ENCODE measurements at places on chromosomes 5 and 9.

- DNase-seq: peak; percentile 83
Observed at GRCh38 chr9:76215066-76215465, 179.2 kb downstream of the RFK start.

GRCh38 chr9:124857533-124858162, 4.1 kb downstream of the RPL35 start:
- DNase-seq: no peak

DNA sequence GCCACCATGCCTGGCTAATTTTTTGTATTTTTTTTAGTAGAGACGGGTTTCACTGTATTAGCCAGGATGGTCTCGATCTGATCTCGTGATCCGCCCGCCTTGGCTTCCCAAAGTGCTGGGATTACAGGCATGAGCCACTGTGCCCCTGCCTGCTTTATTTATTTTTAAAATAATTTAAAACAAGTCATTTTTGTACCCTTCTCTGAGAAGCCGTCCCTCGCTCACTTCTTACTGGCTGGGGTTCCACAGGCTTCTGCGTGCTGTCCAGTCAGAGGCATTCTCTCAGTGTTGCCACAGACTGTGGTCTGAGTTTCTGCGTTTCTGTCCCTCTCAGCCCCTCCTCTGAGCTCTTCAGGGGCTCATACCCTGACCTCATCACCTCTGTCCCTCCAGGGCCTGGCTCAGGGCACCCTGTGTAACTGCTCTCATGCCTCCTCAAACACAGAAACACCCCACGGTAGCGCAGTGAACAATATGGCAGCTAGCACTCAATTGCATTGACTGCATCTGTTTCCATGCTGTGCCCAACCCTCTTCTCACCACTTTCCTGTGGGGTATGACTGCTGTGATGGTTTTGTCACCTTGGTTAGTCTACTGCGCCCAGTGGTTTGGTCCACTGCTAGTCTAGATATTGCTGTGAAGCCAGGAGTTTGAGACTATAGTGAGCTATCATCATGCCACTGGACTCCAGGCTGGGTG, 44.3 kb upstream of the SH3PXD2B start:
- DNase-seq: no peak

DNA sequence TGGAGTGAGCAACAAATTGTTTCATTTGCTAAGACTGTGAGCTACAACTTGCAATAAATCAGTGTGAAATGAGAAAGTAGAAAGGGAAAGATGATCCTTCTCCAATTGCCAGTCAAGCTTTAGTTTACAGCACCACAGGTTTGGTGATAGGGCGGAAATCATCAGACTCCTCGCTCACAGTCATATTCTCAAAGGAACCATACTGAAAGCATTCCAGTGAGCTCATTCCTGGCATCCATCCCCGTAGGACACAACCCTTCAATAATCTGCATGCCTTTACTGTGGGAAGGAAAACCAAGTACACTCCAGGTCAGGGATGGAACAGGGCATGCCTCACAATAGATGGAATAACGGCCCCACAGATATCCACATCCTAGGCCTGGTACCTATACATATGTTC, 80.7 kb downstream of the FSTL4 start:
- peak; percentile 53 for DNase-seq

DNA sequence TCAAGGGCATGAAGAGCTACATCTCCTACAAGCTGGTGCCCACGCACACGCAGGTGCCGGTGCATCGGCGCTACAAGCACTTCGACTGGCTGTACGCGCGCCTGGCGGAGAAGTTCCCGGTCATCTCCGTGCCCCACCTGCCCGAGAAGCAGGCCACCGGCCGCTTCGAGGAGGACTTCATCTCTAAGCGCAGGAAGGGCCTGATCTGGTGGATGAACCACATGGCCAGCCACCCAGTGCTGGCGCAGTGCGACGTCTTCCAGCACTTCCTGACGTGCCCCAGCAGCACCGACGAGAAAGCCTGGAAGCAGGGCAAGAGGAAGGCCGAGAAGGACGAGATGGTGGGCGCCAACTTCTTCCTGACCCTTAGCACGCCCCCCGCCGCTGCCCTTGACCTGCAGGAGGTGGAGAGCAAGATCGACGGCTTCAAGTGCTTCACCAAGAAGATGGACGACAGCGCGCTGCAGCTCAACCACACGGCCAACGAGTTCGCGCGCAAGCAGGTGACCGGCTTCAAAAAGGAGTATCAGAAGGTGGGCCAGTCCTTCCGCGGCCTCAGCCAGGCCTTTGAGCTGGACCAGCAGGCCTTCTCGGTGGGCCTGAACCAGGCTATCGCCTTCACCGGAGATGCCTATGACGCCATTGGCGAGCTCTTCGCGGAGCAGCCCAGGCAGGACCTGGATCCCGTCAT, 1.4 kb downstream of the SNX18 start:
- DNase-seq: no peak

DNA sequence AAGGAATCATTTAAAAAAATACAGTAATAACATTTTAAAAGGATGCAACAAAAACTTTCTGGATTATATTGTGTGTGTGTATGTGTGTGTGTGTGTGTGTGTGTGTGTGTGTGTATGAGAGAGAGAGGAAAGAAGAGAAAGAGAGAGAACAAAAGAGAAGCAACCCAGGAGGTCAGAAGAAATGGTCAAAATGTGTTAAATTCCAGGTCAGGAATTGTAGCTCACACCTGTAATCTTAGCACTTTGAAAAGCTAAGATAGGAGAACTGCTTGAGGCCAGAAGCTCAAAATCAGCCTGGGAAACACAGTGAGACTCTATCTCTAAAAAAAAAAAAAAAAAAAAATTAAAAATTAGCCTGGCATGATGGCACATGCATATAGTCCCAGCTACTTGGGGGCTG, 311.8 kb upstream of the CDH12 start:
- DNase-seq: no peak

DNA sequence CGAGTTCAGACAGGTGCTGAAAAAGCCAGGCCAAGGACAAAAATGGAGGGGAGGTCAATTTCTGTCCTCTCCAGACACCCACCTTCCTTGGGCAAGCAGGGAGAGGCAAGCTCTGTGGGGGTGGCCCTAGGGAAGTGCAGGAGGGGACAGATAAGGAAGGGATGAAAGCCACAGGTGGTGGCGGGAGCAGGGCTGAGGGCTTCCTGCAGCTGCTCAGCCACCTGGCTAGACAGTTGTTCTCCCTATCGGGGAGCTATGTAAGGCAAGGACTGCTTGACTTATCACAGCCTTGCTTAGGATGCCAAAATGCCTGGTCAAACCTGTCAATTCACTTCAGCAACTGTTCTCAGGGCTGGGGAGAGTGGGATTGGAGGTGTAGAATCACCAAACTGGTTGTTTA, 266.1 kb downstream of the ZSWIM6 start:
- no peak for DNase-seq

DNA sequence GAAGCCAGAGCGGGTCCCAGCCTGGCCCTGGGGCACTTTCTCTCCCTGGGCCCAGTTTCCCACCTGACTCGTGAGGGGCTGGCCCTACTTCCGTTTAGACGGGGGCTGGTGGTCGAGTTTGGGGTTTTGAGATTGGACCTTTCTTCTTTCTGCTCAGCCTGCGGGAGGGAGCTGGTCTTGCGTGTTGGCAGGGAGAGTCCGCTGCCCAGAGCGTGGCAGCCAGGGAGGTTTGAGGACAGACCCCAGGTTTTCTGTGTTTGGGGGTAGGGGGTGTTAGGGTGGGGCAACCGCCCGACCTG, 6.0 kb upstream of the PITX1 start:
- DNase-seq: no peak

GRCh38 chr5:142922223-142922952, 152.2 kb downstream of the ARHGAP26 start:
- DNase-seq: peak; percentile 52

DNA sequence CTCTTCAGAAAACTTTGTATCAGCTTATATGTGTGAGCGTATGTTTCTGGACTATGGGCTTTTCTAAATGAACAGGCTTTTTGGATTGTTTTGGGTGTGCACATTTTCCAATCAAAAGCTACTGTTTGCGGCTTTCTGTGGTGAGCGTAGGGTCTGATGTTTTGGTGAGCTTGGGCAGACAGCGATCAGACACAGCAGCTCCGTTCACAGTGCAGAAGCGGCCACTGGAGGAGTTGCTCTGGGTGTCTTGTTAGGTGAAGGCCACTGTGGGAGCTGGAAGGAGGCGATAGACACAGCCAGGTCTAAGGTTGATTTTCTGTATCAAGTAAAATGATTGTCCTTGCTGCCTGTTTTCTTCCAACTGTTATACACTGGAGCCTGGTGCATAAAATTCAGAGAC, 11.1 kb downstream of the PRRC2B start:
- DNase-seq: no peak

DNA sequence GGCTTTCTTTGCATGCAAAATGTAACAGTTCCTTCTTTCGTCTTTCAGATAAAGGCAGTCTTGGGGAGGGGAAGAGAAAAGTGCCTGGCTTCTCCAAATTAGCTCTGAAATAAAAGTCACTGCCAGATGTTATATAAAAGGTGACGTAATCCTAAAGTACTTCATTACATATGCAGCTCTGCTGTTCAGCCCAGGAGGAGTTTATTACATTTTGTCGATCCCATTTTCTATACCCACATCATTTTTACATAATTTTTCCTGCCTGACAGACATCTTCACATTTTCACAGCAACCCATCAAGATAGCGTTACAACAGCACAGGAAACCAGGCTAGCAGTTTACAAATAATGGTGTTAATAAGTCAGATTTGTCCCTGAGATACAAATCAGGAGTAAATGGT, 86.7 kb upstream of the SLC30A5 start:
- peak; percentile 28 for DNase-seq

- DNase-seq: peak; percentile 43
Observed at GRCh38 chr5:80937584-80938356, 22.4 kb upstream of the RASGRF2 start.

DNA sequence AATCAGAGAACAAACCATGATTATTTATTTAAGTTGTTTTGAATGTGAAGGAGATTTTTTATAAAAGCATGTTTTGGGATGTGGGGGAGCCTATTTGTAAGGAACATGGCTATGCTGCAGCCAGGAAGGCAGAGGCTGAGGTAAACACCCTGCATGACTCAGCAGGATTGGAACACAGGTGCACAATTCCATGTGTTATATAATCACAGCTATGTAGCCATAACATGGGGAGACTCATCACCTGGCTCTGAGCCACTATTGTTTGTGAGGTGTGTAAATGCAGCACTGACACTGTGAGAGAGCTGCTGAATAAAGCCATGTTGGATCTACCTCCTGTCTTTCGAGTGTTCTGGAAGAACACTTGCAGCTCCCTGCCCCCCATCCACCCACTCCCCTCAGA, 1009.8 kb downstream of the DNAH5 start:
- no peak for DNase-seq

DNA sequence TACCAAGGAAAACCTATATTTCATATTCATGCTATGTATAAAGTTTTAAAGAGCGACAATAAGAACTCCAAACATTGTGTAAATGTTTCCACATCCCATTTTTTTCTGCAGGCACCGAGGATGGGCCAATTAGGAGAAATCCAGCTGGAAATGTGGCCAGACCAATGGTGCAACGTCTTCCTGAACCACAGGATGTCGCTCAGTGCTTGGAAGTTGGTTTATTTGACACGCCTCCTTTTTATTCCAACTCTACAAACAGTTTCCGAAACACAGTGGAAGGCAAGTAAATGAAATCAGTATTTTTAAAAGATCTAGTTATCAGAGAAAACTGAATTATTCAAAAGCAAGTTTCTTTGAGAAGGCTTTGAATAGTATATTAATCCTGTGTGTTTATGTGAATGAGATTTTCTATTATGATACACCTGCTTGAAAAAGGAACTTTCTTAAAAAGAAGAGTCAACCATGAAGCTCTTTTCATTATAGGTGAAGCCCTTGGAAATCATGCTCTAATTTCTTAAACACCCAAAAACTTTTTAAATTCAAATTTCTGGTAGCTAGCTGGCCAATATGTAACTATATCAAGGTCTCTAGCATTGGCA, 9.1 kb downstream of the TYRP1 start:
- DNase-seq: peak; percentile 69

GRCh38 chr5:159442206-159442850, 112.0 kb upstream of the IL12B start:
- DNase-seq: no peak

GRCh38 chr5:128338649-128339048, 199.4 kb downstream of the FBN2 start:
- DNase-seq: no peak

DNA sequence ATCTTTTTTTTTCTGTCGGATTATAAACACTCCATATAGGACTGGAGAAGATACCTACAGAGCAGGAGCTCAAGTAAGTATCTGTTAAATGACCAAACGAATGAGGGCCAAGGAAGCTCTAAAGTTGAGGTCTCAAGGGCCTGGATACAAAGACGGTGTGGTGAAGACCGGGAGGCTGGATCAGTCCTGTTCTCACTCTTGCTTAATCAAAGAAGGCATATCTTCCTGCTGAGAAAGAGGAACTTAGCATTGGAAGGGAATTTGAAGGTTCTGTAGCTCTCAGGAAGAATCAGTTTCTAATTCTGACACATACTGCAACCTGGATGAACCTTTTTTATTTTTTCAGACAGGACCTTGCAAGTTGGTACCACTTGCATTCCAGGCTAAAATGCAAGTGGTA, 28.3 kb upstream of the PAX5 start:
- DNase-seq: no peak

DNA sequence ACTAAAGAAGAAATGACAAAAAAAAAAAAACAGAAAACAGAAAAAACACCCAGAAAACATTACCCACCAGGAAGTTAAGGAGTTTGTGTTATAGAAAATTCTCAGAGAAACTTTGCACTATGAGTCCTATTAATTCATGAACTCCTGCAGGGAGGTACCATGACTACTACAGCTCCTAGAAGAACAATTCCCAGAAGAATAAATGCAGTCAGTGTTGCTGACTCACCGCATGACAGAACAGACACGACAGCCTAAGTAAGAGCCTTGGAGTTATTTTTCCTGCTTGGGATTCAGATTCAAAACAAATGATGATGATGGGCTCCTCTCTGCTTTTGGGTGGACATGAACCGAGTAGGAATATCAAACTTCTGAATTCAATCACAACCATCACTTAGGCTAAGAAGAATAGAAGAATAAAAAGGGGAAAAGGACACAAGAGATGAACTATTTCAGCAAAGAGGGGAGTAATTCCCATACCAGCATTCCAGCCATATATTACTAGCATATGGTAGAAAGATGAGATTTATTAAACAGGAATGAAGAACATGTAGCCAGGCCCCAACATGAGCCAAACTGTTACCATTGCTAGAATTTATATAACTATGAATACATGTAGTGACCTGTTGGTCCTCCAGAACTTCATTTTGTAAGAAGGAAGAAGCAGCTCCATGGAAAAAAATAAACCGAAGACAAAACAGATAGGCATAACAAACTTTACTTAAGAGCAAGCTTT, 209.6 kb upstream of the PDE4D start:
- peak; percentile 88 for DNase-seq

DNA sequence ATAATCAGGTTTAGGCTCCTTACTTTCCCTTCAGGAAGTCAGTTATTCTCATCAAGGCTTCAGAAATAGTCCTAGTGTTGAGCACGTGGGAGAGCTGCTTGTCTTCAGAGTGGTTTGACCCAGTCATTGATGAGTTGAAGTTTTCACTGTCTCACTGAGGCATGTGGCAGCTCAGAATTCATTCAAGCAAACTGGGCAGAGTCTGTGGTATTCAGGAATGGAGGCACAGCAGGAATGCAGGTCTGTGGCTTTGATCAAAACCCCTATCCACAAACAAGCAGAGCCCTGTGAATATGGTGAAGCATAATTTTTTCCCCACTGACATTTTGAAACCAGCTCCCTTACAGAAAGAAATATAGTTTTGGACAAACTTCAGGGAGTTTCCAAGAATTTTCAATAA, 207.3 kb downstream of the CD180 start:
- DNase-seq: peak; percentile 76
